NCI-H526 treated with DMSO at 0.1 percent for 48 hours (cell line): ENCODE measurements at places on chromosomes 1 and 21.

DNA sequence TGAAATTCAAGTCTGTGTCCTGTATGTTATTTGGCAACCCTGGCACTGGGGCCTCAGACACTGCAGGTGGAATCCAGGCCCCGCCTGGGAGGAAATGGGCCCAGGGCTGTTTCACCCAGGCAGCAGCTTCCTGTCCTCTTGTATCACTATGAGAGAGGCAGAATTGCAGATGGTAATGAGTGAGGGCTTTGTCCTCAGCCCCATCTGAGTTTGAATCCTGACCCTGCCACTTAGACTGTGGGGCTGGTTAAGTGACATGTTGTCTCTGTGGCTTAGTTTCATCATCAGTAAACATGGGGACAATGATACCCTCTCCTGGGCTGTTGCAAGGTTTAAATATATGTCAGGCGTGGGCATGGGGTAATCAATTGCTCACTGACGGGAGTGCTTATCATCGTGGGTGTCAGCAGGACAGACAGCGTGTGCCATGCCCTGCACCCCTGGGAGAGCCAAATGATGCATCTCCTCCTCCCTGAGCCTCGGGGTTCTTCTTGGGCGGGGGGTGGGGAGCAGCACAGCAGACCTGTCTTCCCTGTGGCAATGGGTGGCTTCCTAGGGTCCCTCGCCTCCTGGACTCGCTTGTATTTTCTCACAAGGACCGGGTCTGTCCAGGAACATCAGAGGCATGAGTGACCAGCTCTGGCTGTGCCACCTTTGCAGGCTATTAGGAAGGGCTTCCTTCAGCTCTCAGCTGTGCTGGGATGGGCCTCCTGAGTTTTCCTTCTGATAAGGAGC lies 42.1 kb downstream of the ARHGEF10L start:
- no peak for DNase-seq

DNA sequence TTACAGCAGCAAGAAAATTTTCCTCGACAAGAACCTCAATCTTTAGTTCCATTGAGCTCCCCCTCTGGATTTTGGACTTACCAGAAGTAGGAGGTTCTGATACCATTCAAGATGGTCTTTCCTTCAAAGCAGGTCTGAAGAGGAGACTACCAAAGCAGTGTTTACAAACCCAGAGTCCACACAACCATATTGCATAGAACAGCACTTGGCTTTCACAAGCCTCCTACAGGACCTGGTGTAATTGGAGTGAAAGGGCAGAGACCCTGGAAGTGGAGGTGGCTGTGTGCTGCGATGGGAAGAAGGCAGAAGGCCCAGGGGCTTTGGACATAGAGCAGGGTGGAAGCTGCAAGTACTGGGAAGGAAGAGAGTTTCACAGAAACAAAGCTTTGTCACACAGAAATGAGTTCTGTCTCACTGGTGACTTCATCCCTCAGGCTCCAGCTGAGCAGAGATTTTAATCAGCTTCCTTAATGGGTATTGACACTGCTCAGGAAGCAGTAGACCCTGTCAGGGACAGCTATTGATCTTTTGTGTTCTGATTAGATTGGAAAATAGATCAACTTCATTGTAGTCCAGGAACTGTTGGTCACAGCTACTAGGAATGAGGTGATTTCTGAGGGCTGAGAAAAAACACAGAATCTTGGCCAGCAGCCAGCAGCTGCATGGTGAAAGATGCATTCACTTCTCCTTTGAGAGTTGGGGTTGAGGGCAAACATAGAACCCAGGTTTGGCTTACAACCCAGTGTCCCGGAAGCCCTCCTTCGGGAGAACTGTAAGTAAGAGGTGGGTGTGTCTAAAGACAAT lies 124.0 kb downstream of the SYT2 start:
- DNase-seq, result no peak

- DNase-seq, result peak; percentile 58
These were observed 75.0 kb upstream of the DPT start for GRCh38 chr1:168803806-168804510.

DNA sequence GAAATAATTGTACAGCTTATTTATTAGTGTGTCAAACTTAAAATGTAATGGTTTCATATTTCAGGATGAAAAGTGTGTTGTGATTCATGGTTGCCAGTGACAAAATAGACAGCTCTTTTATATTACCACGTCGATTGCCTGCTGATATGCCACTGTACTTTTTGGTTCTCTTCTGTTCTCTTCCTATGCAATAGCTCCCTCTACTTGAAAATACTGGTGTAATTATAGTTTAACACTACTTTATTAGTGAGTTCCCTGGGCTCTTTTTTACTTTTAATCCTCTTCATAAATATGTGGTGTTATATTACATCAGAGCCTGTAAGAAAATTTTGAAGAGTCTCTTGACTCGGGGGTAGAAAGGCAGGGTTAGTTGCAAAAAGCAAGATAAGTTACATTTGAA lies 111.3 kb downstream of the PATJ start:
- DNase-seq, result no peak

- DNase-seq, result no peak
These were observed 6.3 kb downstream of the CRCT1 start for GRCh38 chr1:152520561-152521090.

GRCh38 chr1:119565131-119565772 lies 58.2 kb downstream of the HSD3B1 start:
- DNase-seq, result no peak

DNA sequence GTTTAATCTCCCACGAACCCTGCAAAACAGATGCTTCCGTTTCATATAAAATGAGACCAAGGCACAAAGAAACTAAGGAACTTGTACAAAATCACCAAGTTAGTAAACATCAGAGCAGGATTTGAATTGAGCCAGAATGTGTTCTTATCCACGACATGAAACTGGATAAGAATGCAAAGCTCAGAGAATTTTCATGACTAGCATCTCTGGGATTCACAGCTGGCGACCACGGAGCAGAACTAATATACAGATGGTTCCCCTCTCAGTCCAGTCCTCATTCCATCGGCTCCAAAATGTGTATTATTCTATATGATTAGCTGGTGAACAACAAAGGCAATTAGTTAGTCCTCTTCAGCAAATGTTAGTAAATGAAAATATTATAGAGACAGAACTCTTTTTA lies 72.3 kb upstream of the ERG start:
- no peak for DNase-seq

- DNase-seq, result no peak
These were observed 21.4 kb downstream of the TGFB2 start for GRCh38 chr1:218366322-218367052.

- DNase-seq, result no peak
These were observed 60.8 kb upstream of the F3 start for GRCh38 chr1:94602316-94602715.

- DNase-seq, result no peak
These were observed 246.3 kb upstream of the RAB4A start for GRCh38 chr1:229024528-229025130.

DNA sequence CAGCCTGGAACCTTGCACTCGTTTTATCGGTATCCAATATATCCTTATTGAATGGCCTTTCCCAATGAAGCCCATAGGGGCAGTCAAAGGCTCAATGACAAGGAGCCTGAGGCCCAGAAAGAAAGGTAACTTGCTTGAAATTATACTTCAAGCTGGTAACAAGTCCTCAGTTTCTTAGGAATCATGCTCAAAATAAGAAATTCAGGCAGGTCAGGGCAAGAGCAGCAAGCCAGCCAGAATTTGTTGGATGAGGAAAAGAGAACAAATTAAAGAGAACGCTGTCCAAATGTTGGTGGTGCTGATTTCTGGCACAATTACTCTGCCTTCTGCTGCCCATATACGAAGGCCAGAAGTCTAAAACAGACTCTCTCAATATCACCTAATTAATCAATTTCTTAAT lies 77.6 kb downstream of the DDX20 start:
- DNase-seq, result no peak

GRCh38 chr1:160406131-160406968 lies 6.0 kb downstream of the VANGL2 start:
- no peak for DNase-seq

DNA sequence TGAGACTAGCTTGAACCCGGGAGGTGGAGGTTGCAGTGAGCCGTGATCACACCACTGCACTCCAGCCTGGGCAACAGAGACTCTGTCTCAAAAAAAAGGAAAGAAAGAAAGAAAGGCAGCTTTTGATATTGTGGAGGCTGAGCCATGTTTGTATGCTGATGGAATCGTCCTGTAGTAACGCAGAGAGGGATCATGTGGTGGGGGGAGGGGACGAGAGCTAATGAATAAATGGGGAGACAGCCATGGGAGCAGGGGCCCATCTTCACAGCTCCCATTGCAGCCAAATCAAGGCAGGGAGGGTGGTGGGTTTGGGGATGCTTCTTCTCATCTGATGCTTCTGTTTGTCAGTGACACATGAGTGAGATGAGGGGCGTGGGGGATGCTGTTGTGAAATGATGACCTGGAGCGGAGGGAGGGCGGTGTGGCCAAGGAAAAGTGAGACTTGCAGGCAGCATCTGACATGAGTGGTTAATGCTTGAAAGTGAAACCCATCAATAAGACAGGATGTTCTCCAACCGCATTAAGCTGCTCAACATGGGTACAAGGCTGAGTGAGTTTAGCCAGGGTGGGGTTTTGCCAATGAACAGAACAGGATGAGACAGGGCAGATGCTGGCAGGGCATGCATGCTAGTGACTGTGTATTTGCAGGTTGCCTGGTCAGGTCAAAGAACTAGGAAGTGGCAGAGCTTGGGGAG lies 16.7 kb downstream of the SPATA21 start:
- DNase-seq, result no peak

DNA sequence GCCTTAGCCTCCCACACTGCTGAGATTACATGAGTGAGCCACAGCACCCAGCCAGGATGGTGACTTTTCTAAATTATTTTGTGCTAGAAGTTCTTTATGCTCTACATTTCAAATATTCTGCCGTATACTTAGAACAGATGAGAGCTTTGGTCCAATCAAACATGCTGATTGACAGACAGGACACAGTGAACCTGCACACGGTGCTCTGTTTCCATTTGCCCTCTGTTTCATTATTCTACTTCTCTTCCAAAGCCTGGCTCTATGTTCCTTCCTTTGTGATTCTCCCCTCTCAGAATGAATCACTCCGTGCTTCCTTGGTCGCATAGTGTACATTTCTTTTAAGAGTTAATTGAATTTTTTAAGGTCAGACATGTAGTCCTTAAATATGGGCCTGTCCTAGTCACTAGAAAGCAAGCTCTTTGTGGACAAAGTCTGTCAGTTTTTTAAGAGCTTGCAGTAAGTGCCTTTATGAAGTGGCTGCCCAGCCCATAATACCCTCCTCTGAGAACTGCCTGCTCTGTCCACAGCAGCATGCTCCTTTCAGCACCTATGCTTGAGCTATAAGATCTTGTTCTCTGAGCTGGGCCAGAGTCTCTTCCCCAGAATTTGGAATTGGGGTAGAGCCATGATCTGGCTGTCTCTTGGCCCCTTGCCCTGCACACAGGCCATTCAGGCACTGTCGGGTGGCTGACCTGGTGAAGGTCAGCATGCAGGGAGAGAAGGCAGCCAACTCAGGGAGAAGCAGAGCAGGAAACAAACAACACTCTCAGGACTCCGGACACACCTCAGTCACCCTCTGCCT lies 66.8 kb upstream of the SLC44A3 start:
- no peak for DNase-seq

DNA sequence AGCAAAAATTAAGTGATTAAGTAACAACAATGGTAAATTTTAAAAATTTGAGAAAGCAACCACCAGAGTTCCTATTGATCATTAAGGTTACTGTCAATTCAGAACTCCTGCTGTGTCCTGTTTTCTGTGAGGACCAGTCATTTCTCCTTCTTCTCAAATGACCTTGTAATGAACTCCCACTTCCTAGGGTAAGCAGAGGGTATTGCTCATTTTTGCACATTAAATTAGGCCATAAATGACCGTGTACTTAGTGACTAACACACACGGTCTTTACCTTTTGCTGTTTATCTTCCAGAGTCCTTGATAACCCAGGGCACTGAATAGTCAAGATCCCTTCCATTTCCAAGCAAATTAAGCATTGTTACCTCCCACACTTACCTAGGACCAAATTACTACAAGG lies 227.5 kb upstream of the LYPLAL1 start:
- DNase-seq, result no peak

DNA sequence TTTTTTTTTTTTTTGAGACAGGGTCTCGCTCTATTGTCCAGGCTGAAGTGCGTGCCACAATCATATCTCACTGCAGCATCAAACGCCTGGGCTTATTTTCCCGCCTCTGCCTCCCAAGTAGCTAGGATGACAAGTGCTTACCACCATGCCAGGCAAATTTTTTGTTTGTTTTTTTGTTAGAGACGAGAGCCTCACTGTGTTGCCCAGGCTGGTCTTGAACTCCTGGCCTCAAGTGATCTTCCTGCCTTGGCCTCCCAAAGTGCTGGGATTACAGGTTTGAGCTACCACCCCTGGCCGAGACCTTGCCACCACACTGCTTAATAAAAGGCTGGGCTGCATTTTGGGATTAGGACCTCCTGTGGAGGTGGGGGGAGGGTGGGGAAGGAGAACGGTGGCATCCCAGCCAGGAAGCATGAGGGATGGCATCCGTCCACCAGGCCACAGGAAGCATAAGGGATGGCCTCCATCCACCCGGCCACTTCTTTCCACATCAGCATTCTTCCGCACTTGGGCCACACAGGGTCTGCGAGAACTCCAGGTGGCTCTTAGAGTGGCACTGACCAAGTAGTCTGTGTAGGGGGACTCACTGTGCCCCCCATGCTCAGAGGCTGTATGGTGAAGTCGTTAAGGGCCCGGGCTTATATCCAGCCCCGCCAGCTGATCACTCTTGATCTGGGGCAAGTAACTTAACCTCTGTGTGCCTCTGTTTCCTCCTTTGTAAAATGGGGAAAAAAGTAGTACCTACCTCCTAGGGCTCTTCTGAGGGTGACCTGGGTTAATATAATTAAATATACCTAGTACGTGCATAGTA lies 75.0 kb downstream of the GALNT2 start:
- DNase-seq, result no peak

- no peak for DNase-seq
These were observed 25.4 kb upstream of the SLC16A1 start for GRCh38 chr1:112981426-112981825.

DNA sequence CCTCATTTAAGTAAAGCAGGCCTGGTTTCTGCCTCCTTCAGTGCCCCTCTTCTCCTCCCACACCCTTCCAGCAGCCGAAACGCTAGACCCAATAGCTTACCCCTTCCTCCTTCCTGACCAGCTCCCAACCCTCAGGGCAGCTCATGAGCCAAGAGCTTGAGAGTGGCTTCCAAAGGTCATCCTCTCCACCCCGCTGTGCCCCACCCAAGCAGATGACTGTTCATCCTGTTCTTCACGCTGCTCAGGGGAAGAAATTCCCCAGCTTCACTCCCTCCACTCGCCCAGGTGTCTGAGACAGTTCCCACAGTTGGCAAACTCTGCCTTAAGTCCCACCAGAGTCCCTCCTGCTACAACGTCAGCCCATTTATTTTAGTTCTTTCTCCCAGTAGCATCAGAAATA lies 23.4 kb downstream of the ARHGEF19 start:
- DNase-seq, result no peak

GRCh38 chr1:170032531-170033280 lies 41.8 kb downstream of the KIFAP3 start:
- DNase-seq, result no peak
